ENCODE measurements at places on chromosomes 4 and X.
A peak's percentile ranks its signal among the peaks of the same experiment; 100 is the strongest.

DNA sequence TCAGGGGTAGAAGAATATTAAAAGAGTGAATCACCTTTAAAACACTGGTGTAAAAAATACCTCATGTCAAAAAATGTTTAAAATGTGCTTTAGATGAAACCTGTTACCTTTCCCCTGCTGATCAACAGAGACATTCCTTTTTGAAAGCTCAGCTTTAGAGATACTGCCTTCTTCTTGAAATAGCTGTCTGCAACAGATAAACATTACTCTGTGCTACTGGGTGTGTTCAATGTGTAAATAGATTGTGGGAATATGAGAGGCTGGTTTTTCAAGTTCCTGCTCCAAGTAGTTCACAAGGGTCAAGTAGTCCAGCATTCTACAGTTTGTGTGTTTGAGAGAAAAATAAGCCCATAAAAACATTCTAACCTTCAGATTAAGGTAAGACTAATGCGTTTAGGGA lies at the start of gene SYTL5:
TSS of gene SYTL5 (plus strand) at position 263 of the 400 bp plus-strand sequence. CDS start 27,337 bp downstream, outside the sequence.
- DNase-seq, result no peak

DNA sequence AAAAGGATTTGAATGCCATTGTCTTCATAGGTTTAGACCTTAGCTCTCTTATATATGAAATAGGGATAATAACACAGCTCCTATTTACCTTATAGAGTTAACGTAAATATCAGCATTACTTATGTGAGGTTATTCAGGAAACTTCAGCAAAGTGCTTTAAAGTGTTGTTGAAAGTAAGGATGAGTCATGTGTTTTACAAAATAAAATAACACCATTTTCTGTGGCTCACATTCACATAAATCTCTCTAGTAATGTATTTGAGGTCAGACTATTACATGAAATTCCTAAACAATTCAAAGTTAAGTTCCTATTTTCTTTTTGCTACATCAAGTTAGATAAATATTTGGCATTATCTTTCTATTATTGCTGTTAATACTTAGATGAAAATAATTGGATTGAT lies 2.9 kb downstream of the GNRHR start:
- DNase-seq, result no peak

GRCh38 chrX:24014388-24015018 lies 12.5 kb downstream of the KLHL15 start:
- DNase-seq, result no peak

DNA sequence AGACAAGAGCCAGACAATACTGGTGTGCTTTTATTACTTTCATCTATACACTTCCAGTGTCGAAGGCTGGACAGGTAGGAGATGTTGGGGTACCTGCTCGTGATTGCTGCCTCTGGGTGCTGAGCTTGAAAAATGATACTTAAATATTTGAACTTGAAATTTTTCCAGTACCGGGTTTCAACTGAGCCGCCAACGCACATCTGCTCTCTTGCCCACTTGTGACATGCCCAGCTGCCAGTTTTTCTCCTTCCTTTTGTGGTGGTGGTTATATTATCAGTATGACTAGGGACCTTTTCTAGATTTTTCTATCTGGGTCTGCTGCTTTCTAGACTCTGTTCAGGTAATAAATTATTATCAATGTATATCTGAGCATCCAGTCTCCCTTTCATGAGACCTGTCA lies 3.4 kb downstream of the OGT start:
- DNase-seq, result no peak

GRCh38 chr4:48331577-48332330 lies 9.6 kb upstream of the SLAIN2 start:
- no peak for DNase-seq

- no peak for DNase-seq
These were observed 62.4 kb downstream of the TRMT44 start for GRCh38 chr4:8502836-8503585.

DNA sequence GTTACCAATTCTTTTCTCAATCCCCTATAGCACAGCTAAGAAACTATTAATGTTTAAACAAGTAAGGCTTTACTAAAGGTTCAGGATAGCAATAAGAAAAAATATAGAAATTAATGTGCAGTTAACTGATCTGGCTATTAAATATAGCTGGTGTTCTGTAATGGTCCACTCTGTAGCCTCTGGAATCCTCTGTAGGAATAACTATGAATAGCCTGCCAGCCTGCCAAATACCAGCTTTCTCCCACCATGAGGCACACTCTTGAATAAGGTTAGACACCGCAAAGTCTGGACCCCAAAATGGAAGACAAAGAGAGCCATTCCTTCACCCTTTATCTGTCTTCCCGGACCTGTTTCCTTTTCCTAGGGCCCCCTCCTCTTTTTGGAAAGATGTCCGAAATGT lies 30.6 kb downstream of the CEP44 start:
- DNase-seq, result no peak

DNA sequence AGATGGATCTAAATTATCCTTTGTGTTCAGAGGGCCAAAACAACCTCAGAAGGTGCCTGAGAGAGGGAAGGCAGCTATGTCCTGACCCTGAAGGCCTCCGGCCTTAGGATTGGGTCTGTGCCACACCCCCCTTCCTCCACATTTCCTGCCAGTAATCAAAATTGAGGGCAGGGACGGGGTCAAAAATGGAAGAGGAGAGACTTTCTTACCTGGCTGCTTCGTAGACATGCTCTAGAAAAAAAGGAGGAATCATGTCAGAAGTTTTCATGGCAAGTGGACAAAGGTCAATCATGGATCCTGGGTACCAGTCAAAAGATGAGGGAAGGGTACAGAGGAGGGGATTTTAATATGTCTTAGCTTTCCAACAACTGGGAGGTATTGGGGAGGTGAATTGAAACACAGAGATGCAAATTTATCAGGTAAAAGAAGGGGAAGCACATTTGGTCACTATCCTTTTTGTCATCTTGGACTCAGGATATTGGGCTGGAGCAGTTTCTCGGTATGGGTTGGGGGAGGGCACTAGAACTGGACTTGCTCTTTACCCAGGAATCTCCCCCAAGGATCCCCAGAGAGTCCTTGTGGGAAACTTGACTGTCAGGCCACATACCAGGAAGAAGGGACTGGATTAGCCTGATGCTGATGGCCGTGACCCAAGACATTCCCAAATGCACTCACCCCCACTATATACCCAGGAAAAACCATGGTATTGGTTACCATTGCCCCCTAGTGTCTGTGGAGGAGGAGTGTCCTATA lies 17.1 kb downstream of the VSIG4 start:
- peak; percentile 25 for DNase-seq

Data from H9 (cell line).